AG08396 (cell line): ENCODE measurements at places on chromosomes 2 and 18.
A peak's percentile ranks its signal among the peaks of the same experiment; 100 is the strongest.

GRCh38 chr18:79513381-79514081 is 117.8 kb downstream of the NFATC1 start:
- DNase-seq: no peak

GRCh38 chr2:130790804-130791616 is 35.7 kb downstream of the AMER3 start:
- no peak for DNase-seq

- DNase-seq: no peak
These were observed 60.5 kb downstream of the CUL3 start for GRCh38 chr2:224524657-224525056.

- peak; percentile 58 for DNase-seq
These were observed 8.7 kb upstream of the WIPF1 start for GRCh38 chr2:174606336-174606735.

DNA sequence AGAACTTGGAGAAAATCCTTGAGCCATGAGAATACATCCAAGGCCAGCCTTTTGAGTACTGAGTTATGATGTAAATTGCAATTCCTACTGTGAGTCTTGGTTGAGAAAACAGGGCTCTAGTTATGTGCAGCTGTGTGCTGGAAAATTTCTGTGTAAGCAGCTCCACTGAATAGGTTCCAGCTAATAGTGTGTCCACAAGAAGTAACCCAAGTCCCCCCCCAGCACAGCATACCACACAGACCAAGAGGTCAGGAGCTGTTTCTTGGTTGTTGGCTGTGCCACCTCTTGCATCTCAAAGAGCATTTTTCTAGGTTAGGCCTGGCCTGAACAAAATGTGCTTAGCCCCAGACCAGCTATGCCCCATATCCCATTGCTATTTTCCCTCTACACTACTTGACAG is 36.8 kb upstream of the APCDD1 start:
- peak; percentile 40 for DNase-seq

- no peak for DNase-seq
These were observed 349.6 kb downstream of the ARL6IP6 start for GRCh38 chr2:153068052-153068451.

- no peak for DNase-seq
These were observed 3.2 kb downstream of the PTPRN start for GRCh38 chr2:219306047-219306446.

GRCh38 chr18:394262-394986 is 106.1 kb downstream of the COLEC12 start:
- no peak for DNase-seq

GRCh38 chr2:137706786-137707613 is 257.3 kb upstream of the HNMT start:
- DNase-seq: no peak

- no peak for DNase-seq
These were observed 1.4 kb downstream of the NPAS2 start for GRCh38 chr2:100821255-100821910.

GRCh38 chr2:43484323-43484930 is 111.4 kb downstream of the THADA start:
- DNase-seq: peak; percentile 16

- no peak for DNase-seq
These were observed 32.4 kb downstream of the ABCB11 start for GRCh38 chr2:168998609-168999211.

DNA sequence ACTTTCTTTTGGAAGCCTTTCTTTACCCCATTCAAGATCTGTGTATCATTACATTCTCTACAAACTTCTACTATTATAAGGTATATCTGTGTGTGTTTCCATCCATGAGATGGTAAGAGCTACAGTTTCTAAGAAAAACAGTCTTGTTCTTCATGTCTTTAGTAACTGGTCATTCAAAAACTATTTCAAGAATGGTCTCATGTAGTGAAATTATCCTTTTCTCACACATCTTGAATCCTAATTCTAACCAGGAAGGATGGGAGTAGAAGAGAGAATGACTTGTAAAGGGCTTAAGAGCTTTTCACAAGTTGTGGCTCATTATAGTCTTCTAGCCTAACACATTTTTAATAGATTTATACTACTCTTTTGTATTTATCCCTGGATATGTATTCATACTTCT is 47.3 kb downstream of the ROCK1 start:
- DNase-seq: no peak

DNA sequence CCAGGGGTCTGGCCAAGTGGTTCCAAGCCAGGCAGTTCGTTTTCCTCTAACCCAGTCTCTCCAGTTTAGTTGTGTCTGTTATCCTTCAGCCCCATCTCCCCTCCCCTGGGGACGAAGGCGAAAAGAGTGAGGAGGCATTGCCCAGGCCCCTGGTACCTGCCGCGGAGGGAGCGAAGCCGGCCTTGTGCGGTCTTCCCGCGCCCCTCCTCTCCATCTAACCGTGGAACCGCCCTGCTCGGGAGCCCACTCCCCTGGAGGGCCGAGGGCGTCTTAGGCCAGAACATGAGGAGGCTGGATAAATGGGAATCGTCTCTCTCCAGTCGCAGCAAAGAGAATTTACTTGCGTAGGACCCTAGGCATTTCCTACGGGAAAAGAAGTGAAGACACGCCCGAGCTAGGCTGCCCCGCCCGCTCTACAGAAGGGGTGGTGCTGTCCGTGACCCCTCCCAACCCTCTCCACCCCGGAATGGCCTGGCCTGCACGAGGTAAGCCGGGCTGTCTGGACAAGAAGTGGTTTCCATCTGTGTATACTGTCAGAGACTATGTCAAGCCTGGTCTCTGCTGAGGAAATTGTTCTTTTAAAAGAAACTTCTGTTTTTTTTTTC is 156.2 kb downstream of the MIB1 start:
- DNase-seq: no peak

GRCh38 chr2:237244976-237245646 is 159.4 kb downstream of the COPS8 start:
- no peak for DNase-seq

DNA sequence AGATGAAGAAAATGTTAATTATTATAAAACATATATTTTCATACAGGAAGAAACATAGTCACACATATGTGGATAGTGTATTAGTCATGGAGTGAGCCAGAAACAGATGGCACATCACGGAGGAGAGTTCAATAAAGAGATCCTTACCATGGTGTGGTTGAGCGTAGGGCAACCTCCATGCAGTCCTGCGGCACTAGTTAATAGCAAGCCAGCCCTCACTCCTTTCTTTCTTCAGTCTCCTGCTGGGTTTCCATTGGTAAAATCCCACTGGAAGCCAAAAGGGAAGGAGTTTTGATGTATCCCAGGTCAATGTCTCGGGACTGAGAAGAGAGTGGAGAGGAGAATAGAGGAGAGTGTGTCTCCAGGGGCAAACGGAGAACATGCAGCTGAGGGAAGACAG is 328.1 kb downstream of the NR4A2 start:
- DNase-seq: no peak

DNA sequence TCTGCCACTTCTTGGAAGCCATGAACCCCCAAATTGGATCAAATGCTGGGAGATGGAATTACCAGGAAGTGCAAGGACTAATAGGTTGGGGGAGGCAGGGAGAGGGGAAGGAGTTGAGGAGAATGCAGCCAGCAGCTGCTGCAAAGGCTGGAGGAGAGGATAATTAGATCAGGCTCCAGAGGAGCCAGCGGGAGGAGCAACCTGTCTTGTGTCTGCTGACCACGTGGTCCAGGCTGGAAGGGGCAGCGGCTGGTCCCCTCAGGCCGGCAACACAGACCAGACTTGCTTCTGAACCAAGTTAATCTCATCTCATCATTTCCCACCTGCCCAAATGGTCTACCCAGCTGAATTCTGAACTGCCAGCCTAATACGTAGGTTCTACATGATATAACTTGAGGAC is 68.3 kb downstream of the MRO start:
- DNase-seq: no peak

- DNase-seq: peak; percentile 66
These were observed 265.7 kb downstream of the TCF4 start for GRCh38 chr18:55322178-55322735.

DNA sequence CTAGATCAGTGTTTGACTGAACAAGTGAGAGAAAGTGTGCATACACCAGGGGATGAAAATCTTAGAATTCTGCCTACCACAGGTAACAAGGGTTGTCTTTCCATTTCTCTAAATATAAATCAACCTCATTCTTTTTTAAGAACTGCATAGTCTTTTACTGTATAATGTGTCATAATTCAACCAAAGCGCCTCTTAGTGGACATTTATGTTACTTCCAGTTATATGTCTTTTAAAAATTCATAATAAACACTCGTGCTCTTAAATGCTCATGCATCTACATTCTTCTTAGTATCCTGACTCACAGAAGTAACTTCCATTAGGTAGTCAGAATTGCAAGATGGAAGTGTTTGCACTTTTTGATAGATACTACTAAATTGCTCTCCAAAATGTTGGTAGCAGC is 76.2 kb downstream of the CHRNA1 start:
- DNase-seq: peak; percentile 20

- no peak for DNase-seq
These were observed 146.0 kb upstream of the SERTAD2 start for GRCh38 chr2:64799592-64800252.

DNA sequence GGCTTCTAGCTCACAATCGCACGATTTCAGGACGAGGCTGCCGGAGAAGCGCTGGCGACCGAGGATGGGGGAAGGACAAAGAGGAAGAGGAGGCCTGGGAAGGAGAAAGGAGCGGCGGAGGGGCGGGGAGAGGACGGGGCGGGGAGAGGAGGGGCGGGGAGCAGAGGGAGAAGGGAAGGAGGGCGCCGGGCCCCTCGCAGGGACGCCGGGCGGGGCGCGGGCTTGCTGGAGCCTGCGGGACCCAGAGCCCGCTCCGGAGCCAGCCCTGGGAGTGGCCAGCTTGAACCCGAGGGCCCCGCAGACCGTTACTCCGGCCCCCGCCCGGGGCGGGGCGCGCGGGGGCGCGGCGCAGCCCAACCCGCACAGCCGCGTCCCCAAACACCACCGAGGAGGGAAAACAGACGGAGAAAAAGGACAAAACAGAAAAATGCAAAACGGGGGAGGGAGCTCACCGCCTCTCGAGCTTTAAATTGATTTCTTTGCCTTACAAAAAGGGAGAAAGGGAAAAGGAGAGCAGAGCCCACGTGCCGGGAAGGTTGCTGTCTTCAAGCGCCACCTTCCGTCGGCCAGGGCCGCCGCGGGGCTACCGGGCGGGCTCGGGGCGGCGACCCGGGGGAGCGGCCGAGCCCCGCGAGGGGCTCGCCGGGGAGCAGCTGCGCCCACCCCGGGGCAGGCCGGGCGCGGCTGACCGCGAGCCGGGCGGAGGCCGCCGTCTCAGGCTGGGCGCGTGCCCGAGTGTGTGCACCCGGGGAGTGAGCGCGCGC is 781 bp upstream of the SOX11 start:
- DNase-seq: peak; percentile 26

DNA sequence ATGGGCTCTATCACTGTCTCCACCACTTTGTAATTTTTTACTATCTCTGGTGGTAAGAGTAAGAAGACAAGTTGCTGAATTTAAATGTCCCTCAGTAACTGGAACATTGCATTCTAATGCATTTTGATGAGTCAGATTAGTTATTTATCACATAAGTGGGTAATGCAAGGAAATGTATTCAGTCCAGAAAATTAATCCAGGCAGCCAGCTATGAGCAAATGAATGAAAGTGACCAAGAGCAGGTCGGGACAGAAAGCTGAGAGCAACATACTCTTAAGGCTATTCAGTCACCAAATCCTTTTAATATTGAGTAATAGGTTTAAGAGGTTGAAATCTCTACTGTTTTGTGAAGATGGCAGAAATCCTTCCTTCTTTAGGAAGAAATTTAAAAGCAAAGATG is 265.5 kb upstream of the PARD3B start:
- no peak for DNase-seq

GRCh38 chr2:235083822-235084221 is 132.0 kb downstream of the SH3BP4 start:
- no peak for DNase-seq

DNA sequence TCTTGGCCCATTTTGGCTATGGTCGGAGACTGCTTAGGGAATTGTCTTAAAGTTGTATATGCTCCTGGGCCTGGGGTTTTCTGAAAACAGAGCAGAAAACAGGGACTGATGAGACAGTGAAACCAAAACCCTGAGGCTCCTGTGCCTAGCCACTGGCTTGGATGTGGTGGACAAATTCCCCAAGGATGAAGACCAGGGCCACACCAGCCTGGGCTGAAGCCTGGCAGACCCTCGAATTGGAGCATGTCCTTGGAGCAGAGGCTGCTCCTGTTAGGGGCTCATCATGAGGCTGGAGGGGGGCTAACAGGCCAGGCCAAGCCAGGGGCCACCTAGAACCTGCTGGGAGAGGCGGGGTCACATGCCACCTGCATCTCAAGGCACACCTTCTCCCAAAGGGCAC is 68.1 kb downstream of the STPG4 start:
- DNase-seq: no peak

DNA sequence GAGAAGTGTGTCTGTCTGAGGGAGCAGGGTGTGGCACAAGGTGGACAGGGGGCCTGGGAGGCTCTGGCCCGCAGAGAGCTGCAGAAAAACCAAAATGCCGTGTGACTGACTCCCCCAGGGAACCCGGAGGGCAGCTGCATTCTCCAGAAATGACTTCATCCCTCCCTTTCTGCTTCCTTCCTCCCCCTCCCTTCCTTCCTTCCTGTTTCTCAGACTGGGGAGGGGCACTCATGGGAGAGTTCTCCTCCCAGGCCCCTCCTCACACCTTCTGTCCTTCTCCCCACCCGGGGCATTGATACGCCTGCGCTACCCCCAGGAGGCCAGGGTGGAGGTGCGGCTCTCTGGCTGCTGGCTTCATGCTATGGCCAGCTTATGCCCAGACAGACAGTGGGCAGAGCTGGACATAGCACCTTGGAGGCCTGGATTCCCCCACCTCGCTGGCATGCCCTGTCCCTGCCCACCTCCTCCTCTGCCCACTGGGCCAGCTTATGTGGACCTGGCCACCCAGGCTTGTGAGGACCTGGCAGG is 8.2 kb upstream of the GPR17 start:
- DNase-seq: peak; percentile 91

- DNase-seq: peak; percentile 7
These were observed 633.2 kb upstream of the PKDCC start for GRCh38 chr2:41414486-41415230.

DNA sequence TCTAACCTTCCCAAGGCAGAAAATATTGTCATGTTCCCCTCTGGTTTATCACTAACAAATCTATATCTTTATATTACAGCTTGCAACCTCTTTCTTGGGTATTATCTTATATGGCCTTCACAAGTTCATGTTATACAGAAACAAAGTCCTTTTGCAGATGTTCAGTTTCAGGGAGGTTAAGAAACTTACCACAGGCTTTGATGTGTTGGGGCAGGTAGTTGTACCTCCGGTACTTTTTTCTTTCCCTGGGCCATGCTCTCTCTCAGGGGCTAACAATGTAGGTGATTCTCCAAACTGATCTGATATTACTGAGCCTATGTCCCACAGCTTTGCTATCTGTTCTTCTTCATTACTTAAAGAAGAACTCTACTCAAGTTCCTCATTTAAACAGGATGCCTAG is 548.9 kb upstream of the SYT4 start:
- DNase-seq: no peak

- no peak for DNase-seq
These were observed 38.5 kb downstream of the PSMG2 start for GRCh38 chr18:12741351-12741750.
